Glomerular endothelial cell (primary cell): ENCODE measurements at places on chromosomes 16 and 17. TPM values are rescaled to one million over a fixed set of nuclear protein-coding genes. Genes with fewer than 3 reads are reported as not detected.

The GAST gene
- total RNA-seq: not detected in 2 replicates

The PRSS22 gene
- total RNA-seq: 0.44 TPM in 1 of 2 replicates, not detected in the other

The NOG gene
- 12.1 and 64.4 TPM in 2 replicates for total RNA-seq

The KRTAP2-2 gene
- total RNA-seq: not detected in 2 replicates

The ZNF469 gene
- total RNA-seq: 12.5 and 29.1 TPM in 2 replicates

The ACSM2B gene
- not detected in 2 replicates for total RNA-seq

The ITGB4 gene
- 0.76 and 4.8 TPM in 2 replicates for total RNA-seq

The PRSS27 gene
- 0.05 and 1.1 TPM in 2 replicates for total RNA-seq

The ACOX1 gene
- total RNA-seq: 45.0 and 47.4 TPM in 2 replicates

The AATF gene
- total RNA-seq: 23.1 and 26.7 TPM in 2 replicates

The PERCC1 gene
- total RNA-seq: not detected in 2 replicates

The LGALS9B gene
- total RNA-seq: not detected in 2 replicates

The OR1F1 gene
- total RNA-seq: not detected in 2 replicates

The PSMB3 gene
- 207 TPM in 2 replicates for total RNA-seq

The ABCA8 gene
- 0.12 TPM in 1 of 2 replicates, not detected in the other for total RNA-seq
